ENCODE measurements at places on chromosomes 16 and 17. TPM values are rescaled to one million over a fixed set of nuclear protein-coding genes. Genes with fewer than 3 reads are reported as not detected.

The TCAP gene
- total RNA-seq: 1.0 TPM

The HEXD gene
- total RNA-seq: 14.5 TPM

The CBX2 gene
- total RNA-seq: 19.2 TPM

The RAC3 gene
- 40.1 TPM for total RNA-seq

The GNG13 gene
- total RNA-seq: not detected

The JPH3 gene
- 1.4 TPM for total RNA-seq

The CTU2 gene
- 35.0 TPM for total RNA-seq

The GAS2L2 gene
- 0.08 TPM for total RNA-seq

The BCAS3 gene
- 7.1 TPM for total RNA-seq

The IL17C gene
- not detected for total RNA-seq

The CEMP1 gene
- not detected for total RNA-seq

The HEATR9 gene
- total RNA-seq: not detected

The ZNF597 gene
- 1.0 TPM for total RNA-seq

The TPSD1 gene
- not detected for total RNA-seq

The HEATR3 gene
- total RNA-seq: 12.8 TPM

The KIF1C gene
- total RNA-seq: 100 TPM

The C1QTNF8 gene
- total RNA-seq: not detected

The PNMT gene
- not detected for total RNA-seq

The KRT31 gene
- total RNA-seq: not detected

The CYBC1 gene
- 44.7 TPM for total RNA-seq

The TPSAB1 gene
- not detected for total RNA-seq

The SLC38A8 gene
- not detected for total RNA-seq

The NOG gene
- total RNA-seq: 1.4 TPM

The FAM117A gene
- 0.89 TPM for total RNA-seq

The TSPOAP1 gene
- total RNA-seq: not detected

The GH2 gene
- not detected for total RNA-seq

Data from A549 treated with RU486 at 1 μM for 4 hours (cell line).